ENCODE measurements at places on chromosomes 6 and 20.

GRCh38 chr6:13302751-13303667 is 25.3 kb downstream of the TBC1D7 start:
- DNase-seq, result peak; percentile 63

DNA sequence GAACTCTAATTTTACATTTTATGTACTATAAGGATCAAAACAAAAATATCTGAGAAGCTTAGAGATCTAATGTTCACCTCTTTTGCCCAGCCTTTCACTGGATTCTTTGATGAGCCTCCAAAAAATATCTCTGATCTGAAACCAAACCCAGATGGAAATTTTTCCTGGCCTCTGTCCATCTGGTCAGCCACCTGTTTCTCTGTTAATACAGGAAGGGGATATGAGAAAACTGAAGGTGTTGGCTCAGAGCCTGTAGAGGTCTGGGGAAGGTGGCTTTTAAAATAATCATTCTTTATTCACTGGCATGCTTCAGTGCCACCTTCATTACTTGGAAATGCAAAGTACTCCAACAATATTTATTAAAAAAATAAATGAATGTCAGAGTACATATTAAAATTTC is 8.5 kb upstream of the MCM3 start:
- no peak for DNase-seq

DNA sequence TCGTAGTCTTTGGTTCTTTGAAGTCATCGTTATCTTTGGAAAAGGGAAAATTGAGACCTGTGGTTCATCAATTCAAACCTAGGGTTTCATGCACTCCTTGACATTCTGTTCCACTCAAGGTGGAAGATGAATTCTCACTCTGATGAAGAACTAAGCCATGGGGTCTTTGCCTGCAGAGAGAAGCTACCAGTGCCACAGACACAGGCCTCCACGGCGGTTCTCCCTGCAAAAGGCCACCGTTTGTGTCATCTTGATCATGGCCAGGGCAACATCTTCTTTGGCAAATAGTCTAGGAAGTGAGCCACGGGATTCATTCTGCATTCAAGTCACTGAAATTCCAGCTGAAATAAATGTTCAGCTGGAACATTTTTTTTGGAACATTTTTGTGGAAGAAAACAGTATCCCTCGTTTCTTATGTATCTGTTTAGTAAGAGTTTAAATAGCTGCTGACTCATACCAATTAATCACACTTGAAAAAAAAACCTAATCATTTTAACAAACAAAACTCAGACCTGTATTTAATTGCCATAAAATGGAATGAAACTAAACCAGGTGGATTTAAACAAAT is 206.0 kb upstream of the FOXQ1 start:
- DNase-seq, result no peak

GRCh38 chr20:35020108-35020928 is 64.7 kb downstream of the MYH7B start:
- peak; percentile 18 for DNase-seq

GRCh38 chr6:169724494-169725124 is at the start of gene PHF10:
PHF10 (minus strand) TSS chr6:169724500; CDS start chr6:169723931, 569 bp downstream.
- peak; percentile 74 for DNase-seq

- no peak for DNase-seq
Observed at GRCh38 chr6:168054765-168055560, 24.0 kb downstream of the FRMD1 start.

DNA sequence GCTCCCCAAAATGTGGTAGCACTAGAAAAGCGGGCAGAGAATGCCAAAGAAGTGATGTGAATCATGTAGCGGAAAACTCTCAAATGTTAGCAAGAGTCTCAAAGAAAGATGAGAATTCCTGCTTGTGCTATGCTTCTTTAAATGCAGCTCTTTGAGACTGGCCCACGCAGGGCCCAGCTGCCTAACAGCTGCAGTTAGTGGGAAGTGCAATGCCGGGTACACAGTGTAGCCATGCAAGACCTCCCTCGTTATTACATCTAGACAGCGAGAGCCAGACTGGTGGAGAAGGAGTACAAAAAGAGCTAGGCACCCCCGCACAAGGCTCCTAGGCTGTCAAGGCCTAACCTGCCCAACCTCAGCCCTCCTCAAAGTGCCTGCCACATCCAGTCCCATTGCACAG is 201.7 kb upstream of the PRDM1 start:
- DNase-seq, result no peak

DNA sequence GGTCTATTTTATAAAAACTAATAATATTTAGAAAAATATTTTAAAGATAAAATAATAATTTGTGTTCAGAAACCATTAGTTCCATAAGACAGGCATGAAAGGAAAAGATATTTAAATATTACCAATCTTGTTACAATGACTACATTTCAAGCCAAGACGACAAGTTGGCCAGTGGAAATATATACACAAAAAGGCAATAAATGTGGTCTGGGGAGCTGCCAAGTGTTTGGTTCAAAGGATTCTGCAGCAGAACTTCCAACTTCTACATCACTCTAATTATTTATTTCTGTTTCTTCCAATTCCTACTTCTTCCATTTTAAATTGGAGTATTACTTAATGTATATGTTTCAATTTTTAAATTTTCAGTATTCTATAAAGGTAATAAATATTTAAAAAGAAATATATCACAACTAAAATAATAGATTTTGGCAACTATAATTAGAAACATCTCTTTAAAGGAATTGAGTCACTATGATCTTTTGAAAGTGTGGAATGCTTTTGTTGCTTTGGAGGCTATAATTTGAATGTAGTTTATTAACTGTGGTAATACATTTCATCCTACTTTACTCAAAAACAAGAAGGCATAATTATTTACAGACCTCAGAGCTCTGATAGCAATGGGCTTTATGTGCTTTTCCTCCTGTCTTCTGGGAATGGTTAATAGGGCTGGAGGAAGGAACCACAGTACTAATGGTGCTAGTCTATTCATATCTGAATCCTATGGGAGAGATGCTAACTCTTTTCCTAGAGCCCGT is 129.7 kb upstream of the FAM184A start:
- no peak for DNase-seq

DNA sequence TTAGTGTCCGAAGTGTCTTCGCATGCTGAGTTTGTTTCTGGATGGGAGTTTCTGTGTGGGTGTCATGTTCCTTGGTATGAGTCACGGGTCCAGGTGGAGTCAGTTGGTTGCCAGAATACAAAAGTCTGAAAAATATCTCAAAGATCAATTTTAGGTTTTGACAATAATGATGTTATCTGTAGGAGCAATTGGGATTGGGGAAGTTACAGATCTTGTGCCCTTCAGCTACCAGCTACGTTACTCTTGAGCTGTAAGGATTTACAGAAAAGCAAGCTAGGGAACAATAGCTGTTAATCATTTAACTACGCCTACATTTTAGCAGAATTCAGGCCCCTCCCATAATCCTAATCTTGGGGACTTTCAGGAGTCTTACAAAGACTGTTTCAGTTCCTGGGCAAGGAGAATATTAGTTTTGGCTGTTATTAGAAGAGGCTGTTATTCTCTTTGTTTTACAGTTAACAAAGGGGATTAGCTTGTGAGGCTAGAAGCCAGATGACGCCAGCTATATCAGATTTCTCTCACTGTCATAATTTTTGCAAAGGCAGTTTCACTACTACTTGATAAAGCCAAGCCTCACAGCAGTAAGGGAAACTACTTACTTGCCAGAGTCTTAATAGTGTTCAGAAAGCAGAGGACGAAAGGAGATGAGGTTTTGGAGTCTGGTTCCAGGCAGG is 15.4 kb upstream of the SLC22A16 start:
- no peak for DNase-seq

DNA sequence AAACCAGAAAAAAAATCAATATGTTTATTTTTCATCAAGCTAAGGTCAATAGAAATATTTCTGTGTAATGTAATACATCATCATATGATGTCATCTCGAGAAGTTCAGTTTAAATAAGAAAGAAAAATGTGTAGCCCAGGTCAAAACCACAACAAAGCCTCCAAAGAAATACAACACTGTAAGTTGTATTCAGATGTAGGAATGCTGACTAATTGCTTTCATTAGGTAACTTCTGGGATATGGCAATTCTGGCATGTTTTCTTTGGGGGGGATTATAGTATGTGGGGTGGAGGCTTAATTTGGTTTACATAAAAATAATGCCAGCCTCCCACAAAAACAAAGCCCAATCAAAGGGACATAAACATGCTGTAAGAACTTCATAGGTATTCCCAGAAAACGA is 881.8 kb upstream of the CITED2 start:
- no peak for DNase-seq

DNA sequence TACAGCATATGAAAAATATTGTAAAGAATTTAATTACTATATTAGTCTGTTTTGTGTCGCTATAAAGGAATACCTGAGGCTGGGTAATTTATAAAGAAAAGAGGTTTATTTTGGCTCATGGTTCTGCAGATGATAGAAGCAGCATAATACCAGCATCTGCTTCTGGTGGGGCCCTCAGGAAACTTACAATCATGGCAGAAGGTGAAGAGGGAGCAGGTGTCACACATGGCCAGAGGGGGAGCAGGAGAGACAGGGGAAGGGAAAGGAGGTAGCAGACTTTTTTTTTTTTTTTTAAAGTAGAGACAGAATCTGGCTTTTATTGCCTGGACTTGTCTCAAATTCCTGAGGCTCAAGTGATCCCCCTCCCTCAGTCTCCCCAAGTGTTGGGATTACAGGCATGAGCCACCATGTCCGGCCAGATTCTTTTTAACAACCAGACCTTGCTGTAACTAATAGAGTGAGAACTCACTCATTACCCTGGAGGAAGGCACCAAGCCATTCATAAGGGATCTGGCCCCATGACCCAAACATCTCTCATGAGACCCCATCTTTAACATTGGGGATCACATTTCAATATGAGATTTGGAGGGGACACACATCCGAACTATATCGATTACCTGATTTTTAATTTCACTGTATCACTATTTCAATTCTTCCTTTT is 64.6 kb downstream of the MAN1A1 start:
- no peak for DNase-seq

GRCh38 chr6:158172001-158172400 is 3.9 kb downstream of the GTF2H5 start:
- no peak for DNase-seq

DNA sequence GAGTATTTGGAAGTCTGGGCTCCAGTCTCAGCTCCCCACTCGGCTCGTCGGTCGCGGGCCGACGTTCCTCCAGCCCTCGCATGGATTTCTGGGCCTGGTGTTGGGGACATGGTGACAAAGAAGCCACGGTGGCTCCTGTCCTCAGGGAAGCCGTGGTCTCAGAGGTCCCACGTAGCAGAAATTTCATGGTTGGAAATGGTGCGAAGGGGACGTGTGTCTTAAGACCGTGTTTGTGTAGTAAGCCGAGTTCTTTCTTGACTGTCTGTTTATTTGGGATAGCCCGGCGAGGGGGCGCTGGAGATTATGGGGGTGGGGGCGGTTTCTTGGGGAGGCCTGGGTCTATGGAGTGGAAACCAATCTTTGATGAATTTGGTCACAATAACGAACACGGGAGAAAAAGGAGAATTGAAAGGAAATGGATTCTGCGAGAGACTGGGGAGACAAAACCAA is 23.5 kb upstream of the MAP3K7 start:
- no peak for DNase-seq

DNA sequence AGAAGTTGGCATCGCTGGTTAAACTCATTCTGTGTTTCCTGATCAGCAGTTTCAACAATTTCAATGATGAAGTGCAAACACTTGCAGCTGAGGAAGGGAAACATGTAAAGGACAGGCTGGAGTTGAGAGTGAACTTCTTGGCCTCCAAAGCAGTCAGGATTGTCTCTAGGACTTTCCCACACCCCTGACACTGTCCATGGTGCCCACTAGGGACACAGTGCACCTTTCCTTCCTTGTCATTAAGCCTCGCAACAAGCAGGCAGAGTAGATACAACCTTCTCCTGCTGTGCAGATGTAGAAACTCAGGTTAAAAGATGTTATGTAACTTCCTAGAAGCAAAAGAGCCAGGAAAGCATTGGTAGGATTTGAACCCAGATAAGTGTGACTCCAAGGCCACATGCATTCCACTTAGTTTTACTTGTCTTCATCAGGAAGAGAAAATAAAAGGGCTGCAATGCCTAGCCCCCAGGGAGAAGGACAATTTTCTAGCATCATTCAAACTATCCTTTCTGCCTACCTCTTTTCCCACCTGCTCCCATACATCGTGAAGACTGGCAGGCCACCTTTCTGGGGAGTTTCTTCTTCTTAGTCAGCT is 39.2 kb upstream of the IL17A start:
- no peak for DNase-seq

DNA sequence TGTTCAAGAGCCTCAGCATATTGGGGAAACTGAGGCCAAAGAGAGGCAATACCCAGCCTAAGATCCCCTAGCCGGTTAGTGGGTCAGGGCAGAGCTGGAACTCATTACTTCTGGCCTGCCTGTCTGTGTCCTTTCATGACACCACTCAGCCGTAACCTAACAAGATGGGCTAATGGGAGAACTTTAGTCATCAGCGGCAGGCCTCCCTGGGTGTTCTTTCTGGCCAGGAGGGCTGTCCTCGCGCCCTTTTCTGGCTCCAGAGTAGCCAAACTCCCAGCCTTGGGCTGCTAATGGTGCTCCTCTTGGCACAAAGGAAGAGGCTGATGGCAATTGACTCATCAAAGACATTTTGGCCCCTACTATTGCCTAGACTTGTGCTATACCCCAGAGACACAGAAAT is 76.6 kb downstream of the NCR2 start:
- no peak for DNase-seq

- no peak for DNase-seq
Observed at GRCh38 chr6:5478380-5478779, 217.1 kb downstream of the FARS2 start.

GRCh38 chr6:33577106-33577535 is 3.0 kb downstream of the BAK1 start:
- DNase-seq, result no peak

- DNase-seq, result no peak
Observed at GRCh38 chr20:50272724-50273446, 82.3 kb downstream of the CEBPB start.

GRCh38 chr20:32484225-32484957 is 100.7 kb downstream of the NOL4L start:
- peak; percentile 53 for DNase-seq
